ENCODE measurements at places on chromosomes 1 and 21. TPM values are rescaled to one million over a fixed set of nuclear protein-coding genes. Genes with fewer than 3 reads are reported as not detected.

Gene RAB25
- total RNA-seq: 2.4 TPM

DNA sequence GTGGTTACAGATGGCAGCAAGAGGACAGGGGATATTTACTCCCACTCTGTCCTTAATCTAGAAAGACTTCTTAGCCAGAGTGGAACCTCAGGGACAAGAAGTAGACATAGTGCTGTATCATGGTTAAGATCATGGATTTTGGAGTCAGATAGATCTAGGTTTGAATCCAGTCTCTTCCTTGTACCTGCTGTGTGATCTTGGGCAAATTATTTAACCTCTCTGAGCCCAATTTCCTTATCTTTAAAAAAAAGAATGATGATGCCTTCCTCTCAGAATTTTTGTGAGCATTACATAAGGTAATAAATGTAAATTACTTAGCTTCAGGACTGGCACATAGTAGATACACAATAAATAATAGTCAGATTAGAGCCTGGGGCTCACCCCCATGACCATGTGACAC is 78.4 kb downstream of the TAS1R2 start:
- H3K36me3 ChIP-seq: no peaks in the 10 kb centered on the region
- peaks cover 21% of the 10 kb centered on the region for H3K27me3 ChIP-seq
- H3K27ac ChIP-seq: no peak overlapping the region
- no peak for DNase-seq

- no peaks in the 10 kb centered on the region for H3K27me3 ChIP-seq
- no peak for DNase-seq
- H3K4me1 ChIP-seq: no peaks in the 10 kb centered on the region
- no peaks in the 10 kb centered on the region for H3K36me3 ChIP-seq
- H3K27ac ChIP-seq: no peak overlapping the region
- H3K4me3 ChIP-seq: no peak overlapping the region
These were observed 148.9 kb upstream of the CTTNBP2NL start for GRCh38 chr1:112247036-112247597.

DNA sequence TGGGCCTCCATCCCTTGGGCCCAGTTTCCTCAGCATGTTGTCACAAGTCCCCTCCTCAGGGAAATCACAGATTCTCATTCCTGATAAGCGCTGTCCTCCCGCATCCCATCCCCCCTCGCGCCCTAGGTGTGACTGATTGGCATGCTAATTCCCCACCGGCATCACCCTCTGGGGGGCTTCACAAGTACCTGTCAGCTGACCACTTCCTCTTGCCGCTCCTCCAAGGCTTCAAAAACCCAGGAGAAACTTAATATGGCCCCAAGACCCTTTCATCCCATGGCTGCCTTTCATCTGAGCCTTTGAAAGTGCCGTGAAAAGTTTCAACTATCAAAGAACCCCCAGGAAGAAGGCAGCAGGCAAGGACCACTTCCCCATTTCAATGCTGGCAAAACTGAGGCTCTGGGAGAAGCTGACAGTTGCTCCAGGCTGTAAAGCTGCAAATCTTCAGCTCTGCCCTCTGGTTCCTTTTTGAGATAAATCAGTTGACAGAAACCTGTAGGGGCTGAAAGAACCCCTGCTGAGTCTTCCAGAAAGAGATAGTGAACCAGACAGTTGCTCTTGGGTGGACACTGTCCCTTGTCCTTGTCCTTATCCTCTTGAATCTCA is 12.8 kb upstream of the MIXL1 start:
- peaks cover 26% of the 10 kb centered on the region for H3K4me1 ChIP-seq
- no peaks in the 10 kb centered on the region for H3K36me3 ChIP-seq
- H3K27ac ChIP-seq: no peak overlapping the region
- DNase-seq: no peak

DNA sequence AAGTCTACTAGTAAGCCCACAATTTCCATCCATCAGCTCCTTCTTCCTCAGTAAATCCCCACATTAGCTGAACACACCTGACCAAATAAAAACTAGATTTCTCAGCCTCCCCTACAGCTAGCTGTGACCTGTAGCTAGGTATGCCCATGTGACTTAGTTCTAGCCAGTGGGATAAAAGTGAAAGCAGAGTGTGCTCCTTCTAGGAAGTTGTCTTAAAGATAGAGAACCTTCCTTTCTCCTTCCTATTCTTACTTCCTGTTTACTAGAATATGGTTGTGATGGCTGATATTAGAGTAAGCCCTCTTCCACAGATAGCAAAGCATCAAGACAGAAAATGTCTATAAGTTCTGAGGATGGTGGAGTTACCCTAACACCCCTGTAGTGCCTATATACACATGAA is 67.0 kb downstream of the PIK3R3 start:
- DNase-seq: no peak
- H3K27me3 ChIP-seq: no peaks in the 10 kb centered on the region
- peaks cover 41% of the 10 kb centered on the region for H3K36me3 ChIP-seq
- H3K27ac ChIP-seq: no peak overlapping the region
- H3K4me1 ChIP-seq: no peaks in the 10 kb centered on the region
- no peak overlapping the region for H3K4me3 ChIP-seq

- no peak overlapping the region for H3K27ac ChIP-seq
- H3K36me3 ChIP-seq: no peaks in the 10 kb centered on the region
- peaks cover 6% of the 10 kb centered on the region for H3K4me1 ChIP-seq
- no peak for DNase-seq
- no peaks in the 10 kb centered on the region for H3K27me3 ChIP-seq
These were observed 22.7 kb downstream of the HTR6 start for GRCh38 chr1:19687414-19687813.

GRCh38 chr1:63802109-63802508 is 28.3 kb downstream of the ROR1 start:
- peaks cover 49% of the 10 kb centered on the region for H3K4me1 ChIP-seq
- H3K4me3 ChIP-seq: no peak overlapping the region
- H3K27ac ChIP-seq: no peak overlapping the region
- no peaks in the 10 kb centered on the region for H3K36me3 ChIP-seq
- no peak for DNase-seq

Data from neural progenitor cell (in vitro differentiated cells).